Mesenteric fat pad (tissue), 1 donor: ENCODE measurements at places on chromosomes 16 and 17.

DNA sequence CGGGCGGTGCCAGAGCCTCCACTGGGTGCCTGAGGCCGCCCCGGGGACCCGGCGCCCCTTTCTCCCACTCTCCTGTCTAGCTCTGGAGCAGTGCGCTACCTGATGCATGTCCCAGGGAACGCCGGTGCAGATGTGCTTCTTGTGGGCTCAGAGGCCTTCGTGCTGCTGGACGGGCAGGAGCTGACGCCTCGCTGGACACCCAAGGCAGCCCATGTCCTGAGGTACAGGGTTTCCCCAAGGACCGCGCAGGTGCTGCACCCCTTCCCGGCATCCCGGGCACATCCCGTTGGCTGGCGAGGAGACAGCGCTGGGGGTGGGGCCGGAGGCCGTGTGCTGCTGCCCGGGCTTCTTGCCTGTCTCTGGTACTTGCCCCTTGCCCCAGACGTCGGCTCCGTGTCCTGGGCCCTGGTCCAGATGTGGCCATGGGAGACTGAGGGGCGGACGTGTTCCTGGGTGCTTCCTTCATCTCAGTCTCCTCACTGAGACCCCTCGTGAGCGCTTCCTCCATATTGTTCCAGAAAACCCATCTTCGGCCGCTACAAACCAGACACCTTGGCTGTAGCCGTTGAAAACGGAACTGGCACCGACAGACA, 12.5 kb downstream of the RGS11 start:
- DNase-seq: no peak

- DNase-seq: no peak
Observed at GRCh38 chr17:21072745-21073197, 30.0 kb upstream of the USP22 start.

- DNase-seq: peak; percentile 85
Observed at GRCh38 chr17:265718-266117, 84.3 kb upstream of the DOC2B start.

- no peak for DNase-seq
Observed at GRCh38 chr16:56728980-56729734, 772 bp upstream of the NUP93 start.

- no peak for DNase-seq
Observed at GRCh38 chr16:27640277-27640600, 90.3 kb downstream of the KATNIP start.

DNA sequence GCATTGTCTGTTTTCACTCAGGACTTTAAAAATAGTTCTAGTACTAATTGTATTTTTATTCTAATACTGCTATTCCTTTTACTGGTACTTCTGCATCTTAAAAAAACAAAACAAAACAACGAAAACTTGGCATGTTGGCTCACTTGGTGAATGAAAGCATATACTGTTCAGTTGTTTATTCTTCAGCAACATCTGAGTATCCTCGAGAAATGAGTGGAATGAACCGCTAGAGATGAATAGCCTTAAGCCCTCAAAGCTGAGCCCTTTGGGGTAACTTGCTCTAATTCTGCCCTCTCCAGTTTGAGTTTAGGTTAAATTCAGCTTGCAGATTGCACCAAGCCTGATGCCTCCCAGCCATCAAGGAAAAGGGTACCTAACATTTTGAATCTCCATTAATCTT, 126.5 kb downstream of the WWOX start:
- no peak for DNase-seq

DNA sequence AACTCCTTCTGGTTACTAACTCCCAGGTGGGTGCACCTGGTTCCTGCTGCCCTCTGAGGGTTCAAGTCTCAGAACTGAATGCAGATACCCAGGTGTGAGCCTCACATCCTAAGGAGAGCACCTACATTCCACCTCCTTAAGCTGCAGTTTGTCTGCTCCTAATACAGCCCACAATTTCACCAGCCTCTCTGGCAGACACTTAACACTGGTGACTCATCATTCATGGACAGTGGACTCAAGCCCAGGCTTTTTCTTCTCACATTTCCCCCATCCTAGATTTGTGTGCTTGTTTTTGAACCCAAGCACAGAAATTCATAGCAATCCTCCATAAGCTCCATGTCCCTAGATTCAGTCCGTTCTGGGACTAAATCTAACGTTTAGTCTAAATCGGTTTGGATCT, 7.0 kb upstream of the MAF start:
- no peak for DNase-seq

DNA sequence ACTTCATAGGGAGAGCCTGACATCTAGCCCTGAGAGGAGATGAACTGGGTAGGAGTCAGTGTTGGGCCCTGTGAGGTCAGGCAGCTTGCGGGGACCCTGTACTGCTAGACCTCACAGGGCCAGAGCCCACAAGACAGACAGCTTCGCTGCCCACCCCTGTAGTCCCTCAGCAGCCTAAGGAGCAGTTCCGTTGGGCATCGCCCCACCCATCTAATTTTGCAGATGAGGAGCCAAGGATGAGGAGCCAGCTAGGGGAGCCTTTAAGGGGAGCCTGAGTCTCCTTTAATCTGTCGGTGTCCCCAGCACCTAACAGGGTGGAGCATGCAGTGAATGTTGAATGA, 755 bp upstream of the TUFM start:
- no peak for DNase-seq

DNA sequence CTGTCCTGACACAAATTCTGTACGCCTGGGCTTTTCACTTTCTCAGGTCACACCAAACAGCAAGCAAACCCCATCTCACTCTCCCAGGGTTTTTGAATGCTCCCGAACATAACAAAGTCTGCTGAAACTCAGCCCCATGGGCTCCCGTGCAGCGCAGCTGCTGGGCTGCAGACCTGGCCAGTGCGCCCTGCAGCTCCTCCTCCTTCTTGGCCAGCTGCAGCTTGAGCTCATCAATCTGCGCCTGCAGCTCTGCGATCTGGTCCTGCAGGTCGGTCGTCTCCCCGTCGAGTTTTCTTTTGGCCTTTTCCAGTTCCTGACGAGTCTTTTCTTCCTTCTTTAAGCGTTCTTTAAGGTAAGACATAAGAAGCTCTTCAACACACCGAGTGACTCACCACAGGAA, 70.5 kb downstream of the NDEL1 start:
- no peak for DNase-seq

DNA sequence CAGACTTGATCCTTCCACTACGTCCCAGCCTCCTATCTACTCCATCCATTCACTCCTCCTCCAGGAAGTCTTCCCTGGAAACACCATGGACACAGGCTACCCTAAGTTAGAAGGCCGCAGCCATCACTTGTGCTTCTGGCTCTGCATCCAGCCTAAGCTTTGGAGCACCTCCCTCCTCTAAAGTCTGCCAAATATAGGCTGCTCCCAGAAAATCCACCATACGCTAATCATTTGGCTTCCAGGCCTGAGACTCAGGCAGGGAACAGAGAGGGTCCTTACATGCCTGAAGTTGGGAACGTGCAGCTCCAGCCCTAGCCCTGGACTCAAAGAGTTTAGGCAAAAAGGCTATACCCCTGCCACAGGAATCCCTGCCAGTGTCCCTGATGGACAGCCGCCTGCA, 6.7 kb downstream of the PCGF2 start:
- no peak for DNase-seq

GRCh38 chr17:4049546-4049945, 85.3 kb upstream of the ATP2A3 start:
- DNase-seq: no peak

DNA sequence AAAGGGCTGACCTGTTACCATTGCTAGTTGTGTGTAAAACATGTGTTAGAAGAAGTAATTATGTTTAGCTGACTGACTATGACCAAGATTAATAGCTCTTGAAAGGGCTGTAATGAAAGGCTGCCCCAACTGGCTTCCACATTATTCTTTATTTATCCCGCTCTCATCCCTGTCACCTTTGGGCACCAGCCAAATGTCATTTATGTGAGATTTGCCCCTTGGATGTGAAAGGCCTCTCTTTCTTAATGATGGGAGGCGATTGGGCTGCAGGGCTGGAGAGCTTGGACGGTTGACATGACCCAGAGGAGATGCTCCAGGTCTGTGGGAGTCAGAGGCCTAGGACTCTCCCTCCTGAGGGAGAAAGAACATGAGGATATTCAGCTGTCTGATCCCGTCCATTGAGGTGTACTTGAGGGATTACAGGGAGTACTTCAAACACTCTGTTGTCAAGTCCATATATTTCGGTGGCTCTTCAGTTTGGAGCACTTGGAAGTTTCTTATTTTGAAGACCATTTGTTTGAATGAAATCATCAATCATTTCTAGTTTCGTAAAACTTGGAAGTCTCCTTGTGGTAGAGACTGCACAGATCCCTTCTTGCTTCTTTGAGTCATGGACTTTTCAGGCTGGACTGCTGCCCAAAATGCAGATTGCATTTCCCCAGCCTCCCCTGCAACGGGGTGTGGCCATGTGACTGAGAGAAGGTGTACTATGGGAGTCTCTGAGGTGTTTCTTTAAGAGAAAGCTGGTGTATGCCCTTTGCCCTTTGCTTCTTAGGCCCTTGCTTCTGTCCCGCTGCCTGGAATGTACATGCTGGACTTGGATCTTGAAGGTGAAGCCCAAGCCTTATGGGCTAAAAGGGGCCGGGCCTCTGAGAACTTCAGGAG, 51.3 kb downstream of the FTO start:
- DNase-seq: no peak

GRCh38 chr17:27756467-27757371, 43.6 kb downstream of the NOS2 start:
- DNase-seq: peak; percentile 72

DNA sequence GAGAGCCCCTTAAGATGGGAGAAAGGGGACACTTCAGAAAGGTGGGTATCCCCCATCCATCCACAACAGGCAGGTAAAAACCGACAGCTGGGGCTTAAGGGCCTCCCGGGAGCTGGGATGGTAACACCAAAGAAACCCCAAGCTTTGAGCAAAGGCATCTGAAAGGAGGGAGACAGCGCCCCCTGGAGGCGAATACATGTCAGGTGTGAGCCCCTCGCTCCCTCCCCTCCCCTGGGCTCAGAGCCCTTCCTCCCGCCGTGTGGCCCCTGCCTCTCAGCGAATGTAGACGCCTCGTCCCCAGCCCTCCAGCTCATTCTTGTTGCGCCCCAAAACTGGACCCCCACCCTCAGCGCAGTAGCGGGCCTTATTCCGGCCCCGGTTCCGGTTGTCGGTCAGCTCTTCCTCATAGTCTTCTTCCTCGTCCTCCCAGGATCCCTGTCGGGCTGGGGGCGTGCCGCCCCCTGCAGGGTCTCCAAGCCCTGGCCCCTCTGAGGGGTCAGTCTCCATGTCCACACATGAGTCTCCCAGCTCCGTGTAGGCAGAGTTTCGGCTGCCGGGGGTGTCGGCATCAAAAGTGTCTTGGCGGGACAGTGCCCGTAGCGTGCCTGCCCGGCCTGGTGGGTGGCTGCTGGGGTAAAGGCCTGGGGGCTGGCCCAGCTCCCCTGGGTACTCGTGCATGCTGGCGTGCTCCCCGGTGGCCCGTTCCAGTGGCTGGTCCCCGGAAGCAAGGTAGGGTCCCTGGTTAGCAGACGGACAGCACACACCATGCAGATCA, 9.1 kb upstream of the ARL5C start:
- no peak for DNase-seq

- DNase-seq: no peak
Observed at GRCh38 chr17:72122010-72122764, 1.4 kb downstream of the SOX9 start.

DNA sequence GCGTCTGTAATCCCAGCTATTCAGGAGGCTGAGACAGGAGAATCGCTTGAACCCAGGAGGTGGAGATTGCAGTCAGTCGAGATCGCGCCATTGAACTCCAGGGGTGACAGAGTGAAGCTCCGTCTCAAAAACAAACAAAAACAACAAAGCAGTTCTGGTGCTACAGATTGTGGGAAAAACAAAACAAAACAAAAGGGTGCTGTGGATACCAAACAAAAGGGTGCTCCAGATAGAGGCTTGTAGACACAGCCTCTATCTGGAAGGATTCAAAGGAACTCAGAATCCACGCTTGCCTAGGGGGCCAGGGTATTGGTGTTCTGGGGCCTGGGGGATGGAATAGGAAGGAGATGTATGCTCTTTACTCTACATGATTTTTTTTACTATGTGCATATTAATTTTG, 2.5 kb downstream of the MYLK3 start:
- DNase-seq: peak; percentile 43

GRCh38 chr16:88929091-88929445, 47.9 kb downstream of the CBFA2T3 start:
- DNase-seq: no peak

- DNase-seq: no peak
Observed at GRCh38 chr17:68600067-68600930, 868 bp downstream of the FAM20A start.

- DNase-seq: no peak
Observed at GRCh38 chr17:34673995-34674890, 94.9 kb downstream of the TMEM132E start.

- no peak for DNase-seq
Observed at GRCh38 chr16:77450790-77451487, 16.1 kb upstream of the ADAMTS18 start.

- no peak for DNase-seq
Observed at GRCh38 chr16:78768718-78769117, 669.3 kb downstream of the WWOX start.

DNA sequence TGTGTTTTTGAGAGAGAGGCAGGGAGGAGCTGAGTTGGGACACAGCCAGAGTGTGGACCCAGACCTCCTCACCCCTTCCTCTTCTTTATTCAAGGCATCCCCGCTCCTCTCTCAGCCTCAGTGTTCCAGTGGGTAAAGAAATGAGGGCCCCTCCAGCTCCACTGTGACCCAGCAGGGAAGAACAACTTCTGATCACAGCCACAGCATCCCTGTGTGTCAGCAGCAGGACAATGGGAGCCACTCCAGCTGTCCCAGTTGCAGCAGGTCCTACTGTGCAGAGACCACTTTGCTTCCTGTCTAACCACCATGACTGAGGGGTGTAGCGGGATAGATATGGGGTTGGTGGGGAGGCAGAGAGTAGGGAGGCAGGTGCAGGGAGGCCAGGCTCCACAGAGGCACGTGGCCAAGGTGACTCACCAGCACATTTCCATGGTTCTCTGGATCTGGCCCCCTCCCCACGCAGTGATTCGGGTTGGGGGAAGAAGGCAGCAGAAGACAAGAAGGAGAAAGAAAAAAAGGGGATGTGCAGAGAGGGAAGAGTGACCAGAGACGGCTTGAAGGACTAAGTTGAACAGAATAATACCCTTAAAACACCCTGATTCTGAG, 24.5 kb downstream of the PIK3R5 start:
- no peak for DNase-seq

DNA sequence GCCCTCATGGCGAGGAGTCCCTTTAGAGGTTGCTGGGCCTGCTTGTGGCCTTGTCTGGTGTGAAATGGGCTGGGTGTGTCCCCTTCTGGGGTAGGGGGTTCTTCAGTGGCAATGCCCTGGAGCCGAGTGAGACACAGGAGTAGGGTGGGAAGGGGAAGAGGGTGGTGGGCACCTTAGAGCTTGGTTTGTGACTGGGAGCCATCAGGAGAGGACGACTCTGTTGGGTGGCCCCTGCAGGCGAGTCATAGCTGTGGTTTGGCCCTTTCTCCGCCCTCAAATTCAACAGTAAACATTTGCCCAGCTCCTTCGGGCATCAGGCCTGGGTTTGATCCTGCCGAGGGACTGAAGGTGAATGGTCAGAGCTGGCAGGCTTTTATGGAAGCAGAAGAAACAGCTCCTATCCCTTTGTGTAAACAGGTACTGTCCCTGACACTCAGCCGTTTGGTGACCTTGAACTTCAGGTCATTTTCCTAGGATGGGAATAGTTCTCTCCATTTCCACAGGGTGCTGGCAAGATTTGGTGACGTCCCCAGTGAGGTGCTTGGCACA, 2.9 kb downstream of the E4F1 start:
- no peak for DNase-seq

GRCh38 chr17:81371910-81372760, 23.1 kb upstream of the BAHCC1 start:
- no peak for DNase-seq

- no peak for DNase-seq
Observed at GRCh38 chr16:84348386-84348888, 19.9 kb upstream of the ATP2C2 start.
